Ureter (tissue), 1 donor: ENCODE measurements at places on chromosomes 4 and X. TPM values are rescaled to one million over a fixed set of nuclear protein-coding genes. Genes with fewer than 3 reads are reported as not detected.

ADH7 gene
- total RNA-seq, result not detected

BEX2 gene
- total RNA-seq, result 16.5 TPM

CT47A1 gene
- not detected for total RNA-seq

UGT2B7 gene
- total RNA-seq, result 15.7 TPM

IKBKG gene
- total RNA-seq, result 28.5 TPM

DCLK2 gene
- 9.6 TPM for total RNA-seq

PALLD gene
- 239 TPM for total RNA-seq

PABPC5 gene
- 1.6 TPM for total RNA-seq

ADAM29 gene
- total RNA-seq, result not detected

SLC38A5 gene
- 25.3 TPM for total RNA-seq
